ENCODE measurements at places on chromosomes 5 and 9. TPM values are rescaled to one million over a fixed set of nuclear protein-coding genes. Genes with fewer than 3 reads are reported as not detected.
A peak's percentile ranks its signal among the peaks of the same experiment; 100 is the strongest.

DNA sequence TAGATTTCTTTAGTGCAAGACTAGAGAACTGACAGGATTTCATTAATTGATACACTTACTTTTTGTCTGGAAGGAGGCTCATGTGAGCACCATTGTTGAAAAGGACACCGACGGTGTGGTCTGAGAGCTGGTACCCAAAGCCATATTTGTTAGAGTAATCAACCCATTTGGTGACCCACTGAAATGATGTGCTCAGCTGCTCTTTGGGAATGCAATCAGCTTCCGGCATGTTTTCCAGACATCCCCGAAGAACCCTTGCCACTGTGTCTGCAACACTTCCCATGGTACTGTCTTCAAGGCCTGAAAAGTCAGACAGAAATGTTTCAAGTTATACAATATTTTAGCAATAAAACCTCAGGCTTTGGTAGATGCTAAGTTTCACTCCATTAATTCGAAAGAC is 4.4 kb downstream of the PLK2 start:
- DNase-seq: no peak

- DNase-seq: no peak
Observed at GRCh38 chr5:95526871-95527270, 27.9 kb downstream of the SKIC3 start.

The FGFR4 gene
- 0.42 TPM for total RNA-seq

GRCh38 chr5:133387091-133387490 is 225.2 kb downstream of the FSTL4 start:
- peak; percentile 64 for DNase-seq

The SLC6A7 gene
- total RNA-seq: not detected

The ELL2 gene
- total RNA-seq: 229 TPM

DNA sequence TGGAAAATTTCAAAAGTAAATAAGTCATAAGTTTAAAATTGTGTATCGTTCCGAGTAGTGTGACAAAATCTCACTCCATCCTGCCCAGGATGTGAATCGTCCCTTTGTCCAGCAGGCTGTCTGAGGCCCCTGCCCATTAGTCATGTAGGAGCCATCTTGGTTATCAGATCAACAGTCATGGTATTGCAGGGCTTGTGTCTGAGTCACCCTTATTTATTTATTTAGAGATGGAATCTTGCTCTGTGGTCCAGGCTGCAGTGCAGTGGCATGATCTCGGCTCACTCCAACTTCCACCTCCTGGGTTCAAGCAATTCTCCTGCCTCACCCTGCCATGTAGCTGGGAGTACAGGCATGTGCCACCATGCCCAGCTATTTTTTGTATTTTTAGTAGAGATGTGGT is 30.2 kb downstream of the ITGA2 start:
- no peak for DNase-seq

DNA sequence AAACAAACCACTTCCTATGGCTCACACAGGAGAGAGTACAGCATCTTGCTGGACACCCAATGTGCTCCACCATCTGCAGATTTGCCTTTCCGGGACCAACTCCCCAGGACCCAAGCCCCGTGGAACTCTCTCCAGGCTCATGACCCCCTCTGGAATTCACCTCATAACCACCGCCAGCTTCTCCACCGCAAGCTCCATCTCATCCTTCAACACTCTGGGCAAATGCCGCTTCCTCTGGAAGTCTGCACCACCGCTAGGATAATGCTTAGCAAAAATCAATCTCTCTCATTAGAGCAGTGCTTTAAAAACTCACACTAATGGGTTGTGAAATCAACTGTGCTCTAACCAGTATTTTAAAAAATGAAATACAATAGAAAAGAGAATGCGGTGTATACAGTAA is 150.0 kb downstream of the COL23A1 start:
- peak; percentile 41 for DNase-seq

The TCERG1 gene
- total RNA-seq: 55.0 TPM

GRCh38 chr5:111262815-111263214 is 38.6 kb downstream of the CAMK4 start:
- no peak for DNase-seq

- DNase-seq: no peak
Observed at GRCh38 chr5:143644727-143645126, 167.2 kb upstream of the HMHB1 start.

The HNRNPA0 gene
- total RNA-seq: 24.3 TPM

DNA sequence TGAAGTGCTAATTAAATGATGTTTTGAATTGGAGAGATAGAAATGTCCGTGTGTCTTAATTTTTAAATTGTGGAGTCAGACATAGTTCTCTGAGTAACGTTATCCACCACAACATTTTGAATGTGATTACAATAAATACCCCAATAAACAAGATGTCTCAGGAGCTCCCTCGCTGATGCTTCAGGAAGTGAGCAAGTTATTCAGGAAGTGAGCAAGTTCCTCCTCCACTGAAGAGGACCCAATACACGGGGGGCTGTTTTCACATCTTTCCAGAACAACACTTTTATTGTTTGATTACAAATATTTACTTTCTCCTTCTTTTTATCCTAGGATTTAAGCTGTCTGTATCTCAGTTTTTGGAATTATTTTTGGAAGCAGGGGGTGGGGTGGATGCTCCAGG is 363.8 kb downstream of the LRRC70 start:
- DNase-seq: no peak

GRCh38 chr9:134066913-134067851 is 644 bp downstream of the BRD3 start:
- DNase-seq: peak; percentile 89

GRCh38 chr5:134451936-134452505 is 40.3 kb upstream of the CDKN2AIPNL start:
- DNase-seq: no peak

The TBC1D13 gene
- total RNA-seq: 28.3 TPM

DNA sequence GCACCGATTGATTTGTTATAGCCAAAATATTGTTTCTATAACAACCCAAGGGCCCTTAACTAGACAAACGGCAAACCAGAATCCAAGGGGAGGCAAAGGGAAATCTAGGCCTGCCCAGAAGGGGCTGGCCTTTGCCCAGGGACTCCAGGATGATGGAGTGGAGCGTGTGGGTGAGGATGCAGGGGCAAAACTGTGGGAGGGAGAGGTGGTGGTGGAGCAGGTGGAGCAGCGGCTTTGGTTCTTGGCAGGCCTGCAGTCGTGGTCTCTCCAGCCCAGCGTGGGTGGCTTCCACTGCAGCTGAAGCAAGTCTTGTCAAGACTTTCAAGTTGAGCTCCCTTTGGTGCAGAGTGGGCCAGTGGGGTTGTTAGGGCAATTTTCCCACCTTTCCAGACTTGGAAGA is 98.6 kb upstream of the TBCA start:
- no peak for DNase-seq

The CFAP157 gene
- total RNA-seq: 0.19 TPM

The HRCT1 gene
- 5.2 TPM for total RNA-seq

GRCh38 chr9:82031538-82032280 is 43.1 kb downstream of the SPATA31D1 start:
- DNase-seq: no peak

DNA sequence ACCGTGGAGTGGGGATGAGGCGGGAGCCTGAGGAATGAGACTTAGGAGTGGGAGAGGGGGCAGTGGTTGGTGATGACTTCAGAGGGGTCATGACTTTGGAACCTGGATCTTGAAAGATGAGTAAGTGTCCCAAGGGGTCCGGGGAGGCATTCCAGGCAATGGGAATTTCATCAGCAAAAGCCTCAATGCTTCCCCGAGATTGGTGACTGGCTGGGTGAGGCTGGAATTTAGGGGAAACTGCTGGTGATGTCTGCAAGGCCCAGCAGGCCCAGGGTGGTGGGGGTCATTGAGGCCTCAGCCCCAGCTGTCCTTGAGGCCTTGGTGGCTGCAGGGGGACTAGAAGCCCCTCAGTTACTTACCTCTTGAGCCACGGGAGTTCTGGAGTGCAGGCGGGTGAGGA is 7.5 kb downstream of the NDST1 start:
- DNase-seq: no peak

GRCh38 chr9:86941197-86941596 is 6.1 kb downstream of the GAS1 start:
- DNase-seq: no peak

The PCDHA1 gene
- total RNA-seq: not detected

The BNC2 gene
- 27.5 TPM for total RNA-seq

The RBM27 gene
- total RNA-seq: 12.2 TPM

- DNase-seq: no peak
Observed at GRCh38 chr9:114538241-114538640, 33.0 kb upstream of the WHRN start.

GRCh38 chr5:72499730-72500129 is 7.5 kb downstream of the ZNF366 start:
- DNase-seq: no peak

DNA sequence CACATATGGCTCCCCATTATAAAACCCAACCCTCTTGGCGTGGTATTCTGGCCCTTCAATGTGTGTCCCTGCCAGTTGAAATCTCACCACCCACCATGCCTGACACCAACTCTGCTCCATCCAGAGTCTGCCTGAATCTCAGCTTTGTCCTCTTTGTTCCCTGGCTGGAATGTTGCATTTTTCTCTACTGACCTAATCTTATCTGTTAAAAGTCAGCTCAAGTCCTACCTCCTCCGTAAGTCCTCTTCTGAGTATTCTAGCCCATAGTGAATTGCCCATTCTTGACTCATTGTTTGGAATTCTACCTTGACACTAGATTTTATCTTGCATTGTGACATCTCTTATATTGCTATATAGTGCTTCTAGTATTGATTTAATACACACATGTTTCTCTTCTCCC is 207.1 kb upstream of the VLDLR start:
- no peak for DNase-seq

DNA sequence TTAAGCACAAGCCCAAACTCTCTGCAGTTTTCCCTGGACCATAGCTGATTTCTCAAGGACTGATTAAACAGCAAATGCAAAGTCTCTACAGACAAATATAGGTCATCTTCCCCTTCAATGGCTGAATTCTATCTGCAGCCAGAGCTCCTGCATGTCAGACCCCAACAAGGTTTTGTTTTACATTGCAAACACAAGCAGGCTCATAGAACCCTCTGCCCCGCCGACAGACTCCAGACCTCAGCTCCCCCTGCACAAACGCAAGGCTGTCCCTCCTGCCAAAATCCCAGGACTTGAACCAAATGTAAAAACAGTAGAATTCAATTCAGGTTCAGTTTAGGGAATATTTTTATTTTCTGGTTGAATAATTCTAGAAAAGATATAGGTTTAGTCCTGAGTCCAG is 526.7 kb upstream of the TRPC7 start:
- DNase-seq: no peak

DNA sequence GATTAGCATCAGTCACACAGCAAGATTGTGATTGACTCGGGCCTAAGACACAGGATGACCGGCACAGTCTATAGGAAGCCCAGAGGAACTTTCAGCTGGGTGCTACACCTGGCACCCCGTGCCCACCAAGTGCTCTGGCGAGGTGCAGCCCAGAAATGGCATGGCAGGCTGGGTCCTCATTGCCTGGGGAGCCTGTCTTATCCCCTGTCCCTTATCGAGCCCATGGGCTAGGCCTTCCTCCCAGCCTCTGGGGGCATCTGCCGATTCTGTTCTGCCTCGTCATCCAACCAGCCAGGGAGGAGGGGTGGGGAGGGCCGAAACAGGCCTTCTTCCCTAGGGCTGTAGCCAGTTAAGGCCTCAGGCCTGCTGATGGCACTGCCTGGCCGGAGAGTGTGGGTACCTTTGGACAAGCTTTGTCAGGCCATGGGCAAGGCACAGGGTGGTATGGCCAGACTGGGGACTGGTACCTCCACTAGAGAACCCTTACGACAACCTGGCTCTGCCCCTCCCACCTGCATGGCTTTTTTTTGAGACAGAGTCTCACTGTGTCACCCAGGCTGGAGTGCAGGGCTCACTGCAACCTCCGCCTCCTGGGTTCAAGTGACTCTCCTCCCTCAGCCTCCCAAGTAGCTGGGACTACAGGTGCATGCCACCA is 1.6 kb downstream of the GRK6 start:
- DNase-seq: no peak

DNA sequence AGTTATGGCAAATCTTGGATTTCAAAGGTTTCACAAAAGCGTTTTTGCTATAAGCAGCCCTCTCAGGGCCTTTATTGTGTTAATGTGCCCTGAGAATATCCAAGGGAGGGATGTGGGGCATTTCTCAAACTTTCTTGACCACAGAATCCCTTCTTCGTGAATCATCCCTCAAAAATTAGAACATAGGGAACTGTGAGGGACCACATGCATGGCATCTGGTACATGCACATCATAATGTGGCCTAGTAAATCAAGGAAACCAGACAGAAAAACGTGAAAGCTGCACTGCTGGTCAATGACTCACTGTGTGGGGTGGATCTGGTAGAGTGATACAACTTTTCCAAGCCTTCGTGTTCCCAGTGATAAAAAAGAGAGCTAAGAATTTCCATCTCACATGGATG is 22.4 kb downstream of the DDX31 start:
- DNase-seq: no peak

The OR13C4 gene
- not detected for total RNA-seq

DNA sequence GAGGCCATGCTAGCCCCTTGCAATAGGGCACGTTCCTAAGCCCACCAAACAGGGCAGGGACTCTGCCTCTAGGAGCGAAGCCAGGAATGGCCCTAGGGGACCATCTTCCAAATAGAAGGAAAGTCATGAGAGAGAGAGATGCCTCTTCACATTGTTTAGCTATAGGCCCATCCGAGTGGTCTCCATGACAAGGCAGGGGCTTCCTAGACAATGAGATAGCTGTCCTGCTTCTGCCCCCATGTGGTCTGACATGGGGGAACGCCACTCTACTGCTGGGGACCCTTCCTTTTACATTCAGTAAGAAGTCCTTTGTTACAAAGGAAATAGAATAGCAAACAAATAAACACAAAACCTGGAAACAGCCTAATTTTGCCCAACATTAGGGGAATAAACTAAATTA is 17.9 kb upstream of the KIF4B start:
- no peak for DNase-seq

All from mesenteric fat pad (tissue), 1 donor.